ENCODE measurements at places on chromosomes 12 and 14.

DNA sequence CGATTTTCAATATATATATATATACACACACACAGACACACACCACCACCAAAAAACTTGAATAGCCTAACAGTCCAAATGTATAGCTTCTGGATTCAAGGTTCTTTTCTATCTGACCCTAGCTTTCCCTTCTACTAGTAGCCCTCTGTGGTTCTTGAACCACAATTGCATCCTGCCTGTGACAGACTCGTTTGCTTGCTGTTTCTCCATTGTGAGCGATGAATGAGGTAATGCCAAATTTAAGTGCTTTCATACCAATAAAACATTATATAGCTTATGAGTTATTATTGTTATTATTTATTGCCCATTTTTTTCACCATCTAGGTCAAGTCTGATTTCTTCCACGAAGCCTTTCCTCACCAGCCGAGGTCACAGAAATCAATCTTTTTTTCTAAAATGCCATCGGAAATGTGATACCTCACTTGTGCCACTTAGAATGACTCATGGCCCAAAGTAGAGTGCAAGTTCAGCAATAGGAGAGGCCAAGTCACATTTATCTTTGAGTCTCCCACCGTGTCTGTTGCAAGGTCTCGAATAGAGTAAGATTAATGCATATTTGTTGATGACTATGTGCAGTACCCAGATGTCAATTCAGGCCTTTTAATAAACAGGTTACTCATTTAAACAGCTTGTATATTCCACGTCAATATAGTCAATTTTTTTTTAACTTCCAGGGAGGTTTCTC is 1015.8 kb upstream of the SEL1L start:
- no peak for DNase-seq

- no peak for DNase-seq
Measured at GRCh38 chr12:61780435-61780834, 479.8 kb upstream of the USP15 start.

DNA sequence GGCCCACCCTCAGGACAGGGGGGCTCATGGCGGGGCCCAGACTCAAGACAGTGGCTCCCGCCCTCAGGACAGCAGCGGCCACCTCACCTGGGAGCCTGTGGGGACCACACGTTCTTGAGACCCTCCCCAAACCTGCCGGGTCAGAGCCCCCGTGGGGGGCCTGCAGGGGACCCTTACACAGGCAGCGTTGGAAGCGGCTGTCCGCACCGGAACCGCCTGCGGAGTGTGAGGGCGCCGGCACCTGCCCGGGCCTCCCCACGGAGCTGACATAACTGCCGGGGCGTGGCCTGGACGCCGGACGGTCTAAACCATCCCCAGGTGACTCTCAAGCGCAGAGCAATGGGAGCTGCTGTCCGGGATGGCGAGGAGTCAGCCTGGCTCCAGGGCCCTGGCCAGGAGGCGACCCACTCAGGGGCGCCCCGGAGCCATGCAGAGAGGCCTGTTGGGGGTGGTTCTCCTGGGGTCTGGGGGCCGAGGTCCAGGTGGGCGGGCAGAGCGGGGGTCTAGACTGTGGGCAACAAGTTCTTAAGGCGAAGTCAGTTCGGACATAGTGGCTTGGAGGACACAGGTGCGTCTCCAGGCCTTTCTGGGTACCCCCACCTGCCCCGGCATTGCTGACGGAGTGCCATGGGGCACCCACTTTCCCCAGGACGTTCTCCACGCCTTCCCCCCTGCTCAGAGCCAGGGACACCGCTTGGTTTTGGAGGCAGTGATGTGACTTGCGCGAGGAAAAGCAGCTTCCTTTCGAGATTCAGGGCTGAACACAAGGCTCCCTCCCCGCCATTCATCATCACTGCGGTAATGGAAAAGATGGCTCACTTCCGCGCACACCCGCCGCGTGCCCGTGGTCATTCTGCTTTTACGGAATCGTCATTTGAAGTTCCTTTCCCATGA is 23.2 kb downstream of the GALNT9 start:
- no peak for DNase-seq

GRCh38 chr12:84644908-84645307 is 267.7 kb downstream of the SLC6A15 start:
- DNase-seq: no peak

GRCh38 chr14:101031186-101031585 is 127.7 kb upstream of the RTL1 start:
- DNase-seq: no peak

DNA sequence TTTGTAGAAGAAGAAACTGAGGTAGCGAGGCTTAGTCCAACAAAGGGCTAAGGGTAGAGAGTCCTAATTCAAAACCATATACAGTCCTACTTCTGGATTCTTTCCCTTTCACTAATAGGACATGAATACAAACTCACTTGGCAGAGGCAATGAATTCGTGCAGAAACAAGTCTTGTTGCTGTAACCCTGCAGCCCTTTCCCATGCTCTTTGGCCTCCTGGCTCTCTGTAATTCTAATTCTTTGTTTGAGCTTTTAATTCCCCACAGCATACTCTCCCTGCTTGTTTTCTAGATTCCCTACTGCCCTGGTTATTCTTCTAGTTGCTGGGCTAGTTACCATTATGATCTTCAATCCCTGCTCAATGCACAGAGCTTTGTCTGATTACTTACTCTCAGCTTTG is 381.4 kb downstream of the ETNK1 start:
- DNase-seq: no peak

GRCh38 chr14:99146616-99147365 is 125.2 kb downstream of the BCL11B start:
- DNase-seq: no peak

DNA sequence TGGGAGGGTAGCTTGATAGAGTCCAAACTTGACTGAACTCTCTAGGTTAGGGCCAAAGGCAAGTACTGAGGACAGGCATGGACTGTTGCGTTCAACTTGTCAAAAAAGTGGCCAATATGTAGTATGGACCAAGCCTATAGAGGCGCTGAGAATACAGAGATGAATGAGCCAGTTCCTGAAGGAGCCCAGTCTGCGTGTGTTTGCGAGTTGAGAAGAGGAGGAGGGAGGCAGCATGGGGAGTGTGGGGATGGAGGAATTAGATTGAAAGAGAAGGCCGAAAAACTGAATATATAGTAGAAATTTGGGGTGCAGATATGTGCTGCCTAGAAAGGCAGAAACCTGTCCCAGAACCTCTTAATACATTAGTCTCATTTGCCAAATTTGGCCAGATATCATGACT is 412.4 kb downstream of the PCNX1 start:
- no peak for DNase-seq

GRCh38 chr12:26530461-26530860 is 302.5 kb downstream of the ITPR2 start:
- no peak for DNase-seq

DNA sequence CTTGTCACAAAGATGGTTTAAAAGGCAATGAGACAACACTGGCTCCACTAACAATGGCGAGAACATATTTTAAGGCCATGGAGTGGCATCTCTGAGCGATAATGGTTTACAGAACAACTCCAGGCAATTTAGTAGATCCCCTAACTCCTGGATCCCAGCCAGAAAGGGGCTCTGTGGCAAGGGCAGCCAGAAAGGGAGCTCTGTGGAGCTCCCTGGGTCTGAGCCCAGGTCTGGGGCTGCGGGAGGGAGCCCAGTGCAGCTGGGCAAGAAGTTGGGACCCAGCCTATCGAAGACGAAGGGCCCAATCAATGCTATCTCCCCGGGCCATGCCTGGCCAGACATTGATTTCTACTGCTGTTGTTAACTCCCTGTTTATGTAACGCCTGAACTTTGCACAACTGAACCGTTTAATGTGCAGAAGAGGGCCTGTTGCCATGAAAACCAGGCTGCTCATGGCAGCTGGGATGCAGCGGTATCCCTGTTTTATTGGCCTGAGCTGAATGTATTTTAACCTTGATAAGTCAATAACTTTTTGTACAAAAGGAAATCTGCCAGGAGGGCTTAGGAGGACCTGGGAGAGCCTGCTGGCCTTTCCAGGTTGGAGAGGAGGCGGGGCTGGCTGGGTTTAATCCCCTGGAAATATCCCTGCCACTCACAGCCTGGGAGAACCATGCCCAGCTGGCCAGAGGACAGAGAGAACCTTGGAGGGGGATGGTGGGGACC is 6.7 kb upstream of the FAM222A start:
- no peak for DNase-seq

DNA sequence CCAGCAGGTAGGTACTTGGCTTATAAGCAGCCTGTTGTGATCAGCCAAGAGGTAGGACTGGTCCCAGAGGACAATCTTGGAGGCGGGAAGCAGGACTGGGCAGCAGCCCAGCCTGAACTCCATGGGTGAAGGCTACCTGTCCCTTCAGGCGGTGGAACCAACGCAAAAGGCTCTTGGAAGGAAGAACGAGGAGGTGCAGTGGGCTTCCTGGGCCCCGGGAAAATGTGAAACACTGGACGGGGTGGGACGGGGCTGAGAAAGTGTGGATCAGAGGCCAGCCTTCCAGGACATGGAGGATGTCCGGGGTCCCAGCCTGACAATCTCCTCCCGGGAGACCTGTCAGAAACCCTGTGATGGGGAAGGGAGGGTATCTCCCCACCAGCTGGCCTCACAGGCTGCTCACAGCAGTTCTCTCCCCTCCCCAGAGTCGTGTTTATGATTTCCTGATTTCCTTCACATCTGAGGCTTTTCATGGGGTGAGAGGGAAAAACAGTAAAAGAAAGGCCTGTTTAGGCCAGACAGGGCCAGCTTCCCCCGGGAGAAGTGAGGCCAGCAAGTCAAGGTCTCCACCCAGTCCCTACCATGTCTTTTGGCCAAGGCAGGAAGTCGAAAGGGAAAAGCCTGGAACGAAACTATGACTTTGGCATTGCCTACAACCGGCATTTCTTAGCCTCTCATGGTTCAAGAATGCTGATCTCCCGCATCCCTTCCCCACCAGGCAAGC is 11.3 kb downstream of the CMKLR1 start:
- no peak for DNase-seq

DNA sequence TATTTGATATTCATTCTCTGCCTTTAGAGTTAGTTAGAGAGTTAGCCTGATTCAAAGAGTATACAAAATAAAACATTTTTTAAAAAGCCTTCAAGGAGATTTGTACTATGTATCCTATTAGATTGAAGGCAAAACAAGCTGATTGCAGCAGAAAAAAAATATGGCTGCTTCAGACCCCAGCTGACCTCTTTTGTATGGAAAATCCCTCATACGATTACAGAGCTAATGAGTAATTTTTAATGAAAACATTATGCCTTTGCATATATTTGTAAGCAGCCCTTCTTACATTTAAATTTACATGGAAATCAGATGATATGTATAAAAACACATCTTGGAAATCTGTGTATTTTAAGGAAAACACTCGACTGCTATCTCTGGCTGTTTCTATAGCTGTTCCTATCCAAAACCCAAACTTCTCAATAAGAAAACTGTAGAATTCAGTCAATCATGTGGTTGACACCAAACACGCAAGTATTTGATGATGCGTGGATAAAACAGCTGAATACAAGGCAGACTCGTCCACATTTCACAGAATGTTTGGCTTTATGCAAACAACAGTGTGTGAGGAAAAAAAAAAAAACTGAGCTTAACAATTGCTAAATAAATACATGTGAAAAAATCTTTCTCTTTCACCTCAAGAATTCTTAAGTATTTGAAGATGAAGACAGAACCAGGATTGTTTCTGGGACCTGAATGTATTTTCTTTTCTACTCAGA is 275.3 kb downstream of the EGLN3 start:
- DNase-seq: no peak

DNA sequence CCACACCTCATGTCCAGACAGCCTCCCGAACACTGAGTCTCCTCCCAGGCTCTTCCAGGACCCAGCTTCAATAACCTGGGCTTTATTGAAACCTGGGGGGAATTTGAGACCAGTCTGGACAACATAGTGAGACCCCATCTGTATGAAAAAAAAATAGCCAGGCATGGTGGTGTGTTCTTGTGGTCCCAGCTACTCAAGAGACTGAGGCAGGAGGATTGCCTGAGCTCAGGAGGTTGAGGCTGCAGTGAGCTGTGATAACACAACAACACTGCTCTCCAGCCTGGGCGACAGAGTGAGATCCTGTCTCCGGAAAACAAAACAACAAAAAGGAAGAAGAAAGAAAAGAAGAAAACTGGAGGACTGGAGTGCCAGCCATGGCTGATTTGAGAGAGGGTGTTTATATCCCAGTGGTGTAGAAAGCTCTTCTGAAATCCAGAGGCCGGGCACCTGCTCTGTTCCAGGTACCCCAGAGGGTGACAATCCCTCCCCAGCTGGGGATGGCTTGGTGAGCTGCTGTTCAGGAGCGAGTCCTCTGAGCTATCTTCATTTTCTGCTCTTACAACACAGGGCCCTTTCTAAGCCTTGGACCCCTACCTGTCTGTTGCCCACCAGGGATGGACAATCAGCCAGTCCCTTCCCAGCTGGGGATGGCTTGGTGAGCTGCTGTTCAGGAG is 6.0 kb upstream of the PGF start:
- DNase-seq: no peak

- DNase-seq: no peak
Measured at GRCh38 chr12:21638054-21638891, 19.4 kb downstream of the LDHB start.

DNA sequence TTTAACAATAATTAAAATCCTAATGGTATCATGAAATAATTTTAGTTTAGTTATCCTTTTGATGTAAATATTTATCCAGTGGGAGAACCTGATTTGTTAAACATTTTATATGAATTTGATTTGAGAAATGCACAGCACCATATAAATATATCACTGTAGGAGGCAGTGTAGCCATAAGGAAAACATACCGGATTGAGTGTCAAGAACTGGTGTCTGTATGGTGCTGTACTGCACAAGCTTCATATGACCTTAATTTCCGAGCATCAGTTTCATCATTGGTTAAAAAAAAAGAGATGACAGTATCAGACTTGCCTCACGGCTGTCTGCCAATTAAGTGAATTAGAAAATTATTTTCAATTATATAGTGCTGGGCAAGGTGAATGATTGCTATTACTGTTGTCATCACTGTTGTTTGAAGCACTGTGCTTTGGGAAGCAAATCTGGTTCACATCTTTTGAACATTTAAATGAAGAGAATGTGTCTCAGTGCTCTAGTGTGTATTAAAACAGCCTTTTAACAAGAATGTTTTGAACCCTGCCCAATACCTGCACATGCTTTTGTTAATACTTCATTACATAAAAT is 72.1 kb downstream of the TMTC2 start:
- no peak for DNase-seq

DNA sequence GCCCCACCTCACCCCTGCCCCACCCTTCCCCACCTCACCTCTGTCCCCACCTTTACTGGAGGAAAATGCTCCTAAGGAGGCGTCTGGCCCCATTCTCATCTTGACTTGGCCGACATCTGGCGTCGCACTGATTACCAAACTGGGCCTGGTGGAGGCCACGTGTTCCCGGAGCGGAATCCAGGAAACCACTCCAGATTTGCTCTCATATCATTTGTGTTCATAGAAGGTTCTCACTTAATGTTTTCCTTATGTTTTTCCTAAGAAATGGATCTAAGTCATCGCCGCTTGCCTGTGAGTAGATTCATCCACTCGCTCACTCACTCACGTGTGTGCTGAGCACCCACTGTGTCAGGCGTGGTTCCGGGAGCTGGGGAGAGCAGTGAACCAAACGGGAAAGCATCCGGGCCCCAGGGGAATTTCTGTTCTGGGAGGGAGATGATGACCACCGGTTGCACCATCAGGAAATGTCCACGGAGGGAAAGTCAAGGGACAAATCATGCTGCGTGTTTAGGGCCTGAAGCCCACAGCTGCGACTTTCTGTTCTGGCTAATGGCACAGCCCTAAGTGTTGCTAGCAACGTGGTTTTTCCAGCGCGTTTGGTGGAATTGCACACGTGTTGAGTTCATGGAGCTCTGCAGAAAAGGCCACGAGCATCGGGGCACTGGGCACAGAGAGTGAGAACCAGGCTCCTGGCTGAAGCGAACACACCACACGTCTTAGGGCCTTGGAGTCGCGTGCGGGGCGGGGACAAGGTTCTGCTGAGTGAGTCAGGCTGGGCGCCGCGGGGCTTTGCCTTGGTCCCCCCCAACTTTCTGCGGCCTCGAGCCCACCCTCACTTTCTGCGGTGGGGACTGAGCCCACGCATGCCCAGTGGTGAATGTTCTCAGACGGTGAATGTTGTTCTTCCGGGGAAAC is 57.7 kb downstream of the ADGRD1 start:
- DNase-seq: no peak
